ENCODE measurements at places on chromosomes 13 and 19. TPM values are rescaled to one million over a fixed set of nuclear protein-coding genes. Genes with fewer than 3 reads are reported as not detected.

GRCh38 chr19:44092108-44092507 is 2.1 kb upstream of the ZNF224 start:
- no peak overlapping the region for H3K27ac ChIP-seq
- H3K4me1 ChIP-seq: no peaks in the 10 kb centered on the region
- no peaks in the 10 kb centered on the region for H3K36me3 ChIP-seq
- no peak for DNase-seq
- H3K27me3 ChIP-seq: no peaks in the 10 kb centered on the region

DNA sequence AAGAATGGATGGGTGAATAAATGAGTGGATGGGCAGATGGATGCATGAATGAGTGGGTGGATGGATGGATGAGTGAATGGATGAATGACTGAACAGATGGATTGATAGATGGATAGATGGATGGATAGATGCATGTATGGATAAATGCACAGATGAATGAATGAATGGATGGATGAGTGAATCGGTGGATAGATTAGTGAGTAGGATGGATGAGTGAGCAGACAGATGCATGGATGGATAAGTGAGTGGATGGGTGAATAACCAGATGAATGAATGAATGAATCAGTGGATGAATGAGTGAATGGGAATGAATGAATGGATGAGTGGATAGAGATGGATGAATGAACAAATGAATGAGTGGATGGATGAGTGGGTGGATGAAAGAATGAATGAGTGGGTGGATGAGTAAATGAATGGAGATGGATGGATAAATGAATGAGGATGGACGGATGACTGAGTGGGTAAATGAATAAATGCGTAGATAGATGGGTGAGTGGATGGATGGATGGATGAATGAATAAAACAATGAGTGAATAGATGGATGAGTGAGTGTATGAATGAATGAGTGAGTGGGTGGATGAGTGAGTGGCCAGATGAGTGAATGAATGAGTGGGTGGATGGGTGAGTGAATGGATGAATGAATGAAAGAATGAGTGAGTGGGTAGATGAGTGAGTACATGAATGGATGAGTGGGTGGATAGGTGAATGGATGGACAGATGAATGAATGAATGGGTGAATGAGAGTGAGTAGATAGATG is 13.0 kb downstream of the GAS6 start:
- no peak overlapping the region for H3K4me3 ChIP-seq
- no peaks in the 10 kb centered on the region for H3K27me3 ChIP-seq
- DNase-seq: no peak
- H3K36me3 ChIP-seq: peaks cover 32% of the 10 kb centered on the region
- no peak overlapping the region for H3K27ac ChIP-seq

DNA sequence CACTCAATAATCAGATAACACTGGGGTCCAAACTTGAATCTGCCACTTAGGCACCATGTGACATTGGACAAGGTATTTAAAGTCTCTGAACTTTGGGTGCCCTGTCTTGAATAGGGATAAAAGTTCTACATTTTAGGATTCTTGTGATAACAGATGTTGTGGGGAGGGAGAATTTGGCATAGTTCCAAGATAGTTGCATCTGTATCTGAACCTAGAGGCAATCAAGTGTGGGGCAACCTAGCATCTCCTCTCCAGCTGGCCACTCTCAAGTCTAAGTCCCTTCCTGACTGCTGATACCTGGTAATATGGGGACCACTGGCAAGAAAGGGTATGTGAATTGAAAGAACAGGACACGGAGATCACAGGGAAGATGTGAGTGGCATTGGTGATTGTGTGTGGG is 256.1 kb downstream of the FOXO1 start:
- no peaks in the 10 kb centered on the region for H3K36me3 ChIP-seq
- peaks cover 28% of the 10 kb centered on the region for H3K4me1 ChIP-seq
- no peaks in the 10 kb centered on the region for H3K27me3 ChIP-seq
- H3K4me3 ChIP-seq: no peak overlapping the region
- H3K27ac ChIP-seq: no peak overlapping the region
- no peak for DNase-seq

DNA sequence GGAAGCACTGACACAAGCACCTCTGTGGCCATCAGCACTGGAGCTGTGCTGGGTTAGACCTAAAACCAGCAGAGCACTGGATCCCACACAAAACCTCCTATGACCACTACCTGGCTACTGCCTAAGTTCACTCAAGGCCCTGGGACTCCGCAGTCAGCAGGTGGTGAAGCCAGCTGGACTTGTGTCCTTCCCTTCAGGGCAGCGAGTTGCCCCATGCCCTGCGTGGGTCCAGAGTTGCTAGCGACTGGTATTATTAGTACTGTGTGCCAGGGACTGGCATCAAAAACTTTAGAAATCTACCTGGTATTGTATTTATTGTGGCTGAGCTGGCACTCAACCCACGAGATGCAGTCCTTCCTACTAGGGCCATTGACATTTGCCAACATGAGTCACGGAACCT is 6.0 kb downstream of the OR10H4 start:
- H3K4me3 ChIP-seq: no peak overlapping the region
- no peak overlapping the region for H3K27ac ChIP-seq
- no peaks in the 10 kb centered on the region for H3K4me1 ChIP-seq

DNA sequence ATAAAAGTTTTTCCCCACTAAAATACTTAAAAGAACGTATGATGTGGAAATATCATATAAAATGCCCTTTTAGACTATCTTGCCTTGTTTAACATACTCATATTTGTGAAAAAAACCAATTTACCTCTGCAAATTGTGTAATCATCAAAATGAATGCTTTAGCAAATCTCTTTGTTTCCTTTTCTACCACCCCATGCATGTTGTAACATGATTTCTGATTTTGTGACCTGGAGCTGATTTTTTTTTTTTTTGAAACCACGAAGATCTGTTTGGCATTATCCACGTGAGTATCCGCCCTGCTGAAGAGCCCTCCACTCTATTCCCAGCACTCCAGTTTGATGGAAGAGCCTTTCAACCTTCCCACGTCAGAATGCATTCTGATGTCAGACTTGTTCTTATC is 245.8 kb upstream of the NBEA start:
- peaks cover 7% of the 10 kb centered on the region for H3K4me1 ChIP-seq
- H3K4me3 ChIP-seq: no peak overlapping the region
- no peaks in the 10 kb centered on the region for H3K27me3 ChIP-seq
- no peak overlapping the region for H3K27ac ChIP-seq

- H3K4me3 ChIP-seq: no peak overlapping the region
- no peaks in the 10 kb centered on the region for H3K27me3 ChIP-seq
- H3K4me1 ChIP-seq: peaks cover 67% of the 10 kb centered on the region
- no peak for DNase-seq
Measured at GRCh38 chr13:44298314-44298713, 75.3 kb upstream of the SERP2 start.

- peaks cover 100% of the 10 kb centered on the region for H3K27me3 ChIP-seq
- H3K36me3 ChIP-seq: no peaks in the 10 kb centered on the region
- no peak overlapping the region for H3K4me3 ChIP-seq
- H3K4me1 ChIP-seq: peaks cover 22% of the 10 kb centered on the region
Measured at GRCh38 chr13:99960663-99961311, 10.8 kb downstream of the ZIC5 start.

DNA sequence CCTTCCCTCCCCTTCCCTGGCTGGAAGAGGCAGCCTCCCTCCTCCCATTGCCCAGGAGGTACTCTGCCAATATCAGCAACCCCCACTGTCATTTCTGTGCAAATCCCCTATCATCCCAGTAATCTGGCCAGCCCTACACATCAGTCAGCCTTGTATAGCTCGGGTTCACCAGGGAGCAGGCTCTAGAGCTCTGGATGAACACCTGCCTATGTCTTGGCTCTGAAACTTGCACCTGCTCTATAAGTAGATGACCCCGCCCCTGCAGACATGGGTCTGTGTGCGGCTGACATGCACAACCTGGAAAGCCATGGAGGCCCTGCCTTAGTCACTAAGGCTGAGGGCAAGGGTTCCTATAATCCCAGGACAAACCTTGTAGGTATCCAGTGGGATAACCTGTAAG is 1042.9 kb downstream of the UQCRFS1 start:
- H3K4me3 ChIP-seq: no peak overlapping the region
- no peaks in the 10 kb centered on the region for H3K4me1 ChIP-seq
- DNase-seq: no peak
- H3K27ac ChIP-seq: no peak overlapping the region

- H3K27me3 ChIP-seq: no peaks in the 10 kb centered on the region
- H3K4me3 ChIP-seq: no peak overlapping the region
- no peak overlapping the region for H3K27ac ChIP-seq
- no peaks in the 10 kb centered on the region for H3K36me3 ChIP-seq
Measured at GRCh38 chr13:91133941-91134802, 213.3 kb upstream of the MIR17HG start.

GRCh38 chr13:43448605-43449336 is 338.0 kb downstream of the ENOX1 start:
- no peaks in the 10 kb centered on the region for H3K27me3 ChIP-seq
- no peak overlapping the region for H3K4me3 ChIP-seq
- H3K36me3 ChIP-seq: no peaks in the 10 kb centered on the region
- no peak for DNase-seq

- H3K27ac ChIP-seq: no peak overlapping the region
- no peaks in the 10 kb centered on the region for H3K27me3 ChIP-seq
- no peak for DNase-seq
- no peaks in the 10 kb centered on the region for H3K4me1 ChIP-seq
Measured at GRCh38 chr13:51761643-51762350, 42.2 kb downstream of the DHRS12 start.

- no peak for DNase-seq
- peak overlapping the region; percentile 16 for H3K4me3 ChIP-seq
Measured at GRCh38 chr19:49492573-49493405, 3.4 kb upstream of the RPS11 start.

DNA sequence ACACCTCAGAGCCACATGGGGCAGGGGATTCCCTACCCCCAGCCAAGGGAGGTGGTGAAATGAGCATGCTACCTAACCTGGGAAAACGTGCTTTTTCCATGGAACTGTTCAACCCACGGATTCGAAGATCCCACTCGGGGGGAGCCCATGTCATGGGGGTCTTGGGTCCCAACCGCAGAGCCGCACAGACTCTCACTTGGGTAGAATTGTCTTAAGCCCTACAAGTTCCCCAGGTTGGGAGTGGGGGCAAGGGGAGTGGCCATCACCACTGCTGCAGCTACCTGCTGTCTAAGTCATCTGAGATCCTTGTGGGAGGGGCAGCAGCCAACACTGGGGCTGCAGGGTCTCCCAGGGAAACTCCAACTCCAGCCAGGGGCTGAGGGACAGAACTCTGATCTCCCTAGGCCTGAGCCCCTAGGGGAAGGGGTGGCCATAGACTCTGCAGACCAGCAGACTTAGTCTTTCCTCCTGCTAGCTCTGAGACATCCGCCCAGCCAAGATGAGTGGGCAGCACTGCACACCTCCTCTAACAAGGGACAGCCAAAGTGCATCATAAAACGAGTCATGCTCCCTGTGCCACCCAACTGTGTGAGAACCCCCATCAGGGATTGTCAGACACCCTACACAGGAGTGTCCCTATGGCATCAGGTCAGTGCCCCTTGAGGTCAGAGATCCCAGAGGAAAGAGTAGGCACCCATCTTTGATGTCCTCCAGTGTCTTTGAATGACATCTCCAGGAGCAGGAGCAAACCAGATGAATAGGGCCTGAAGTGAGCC is 610.4 kb upstream of the SLITRK6 start:
- DNase-seq: no peak
- no peak overlapping the region for H3K27ac ChIP-seq
- H3K27me3 ChIP-seq: no peaks in the 10 kb centered on the region
- H3K4me1 ChIP-seq: no peaks in the 10 kb centered on the region
- no peaks in the 10 kb centered on the region for H3K36me3 ChIP-seq

DNA sequence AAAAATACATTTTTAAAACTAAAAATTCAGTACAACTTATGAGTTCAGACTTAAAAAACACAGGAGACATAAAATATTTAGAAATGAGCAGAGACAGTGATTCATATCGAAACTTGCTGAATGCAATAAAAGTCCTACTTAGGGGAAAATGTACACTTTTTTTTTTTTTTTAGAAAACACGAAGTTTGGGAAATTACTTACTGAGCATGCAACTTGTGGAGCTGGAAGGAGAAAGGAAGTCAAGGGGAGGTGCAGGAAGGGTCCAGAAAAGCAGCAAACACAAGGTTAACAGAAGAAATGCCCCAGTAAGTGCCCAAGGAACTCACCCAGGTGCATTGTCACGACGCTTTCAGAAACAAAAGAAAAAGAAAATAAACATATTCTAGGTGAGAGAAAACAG is 18.6 kb upstream of the LAIR1 start:
- no peak overlapping the region for H3K27ac ChIP-seq
- DNase-seq: no peak
- H3K4me3 ChIP-seq: no peak overlapping the region
- no peaks in the 10 kb centered on the region for H3K36me3 ChIP-seq
- H3K27me3 ChIP-seq: peaks cover 2% of the 10 kb centered on the region

- DNase-seq: no peak
- no peaks in the 10 kb centered on the region for H3K27me3 ChIP-seq
- no peaks in the 10 kb centered on the region for H3K4me1 ChIP-seq
- H3K36me3 ChIP-seq: no peaks in the 10 kb centered on the region
- no peak overlapping the region for H3K27ac ChIP-seq
- H3K4me3 ChIP-seq: no peak overlapping the region
Measured at GRCh38 chr19:58021541-58022282, 12.1 kb upstream of the ZSCAN1 start.

DNA sequence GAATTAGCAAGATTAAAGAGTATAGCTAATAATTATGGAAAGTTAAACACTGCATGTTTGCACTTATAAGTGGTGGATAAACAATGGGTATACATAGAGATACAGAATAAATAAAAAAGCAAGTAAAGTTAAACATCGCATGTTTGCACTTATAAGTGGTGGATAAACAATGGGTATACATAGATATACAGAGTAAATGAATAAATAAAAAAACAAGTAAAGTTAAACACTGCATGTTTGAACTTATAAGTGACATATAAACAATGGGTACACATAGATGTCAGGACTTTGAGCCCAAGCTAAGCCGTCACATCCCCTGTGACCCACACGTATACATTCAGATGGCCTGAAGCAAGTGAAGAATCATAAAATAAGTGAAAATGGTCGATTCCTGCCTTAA is 1533.3 kb upstream of the SPRY2 start:
- H3K4me1 ChIP-seq: no peaks in the 10 kb centered on the region
- DNase-seq: no peak
- H3K27ac ChIP-seq: no peak overlapping the region
- H3K4me3 ChIP-seq: no peak overlapping the region
- no peaks in the 10 kb centered on the region for H3K27me3 ChIP-seq
- H3K36me3 ChIP-seq: no peaks in the 10 kb centered on the region

Gene TTYH1
- not detected for total RNA-seq

Gene ZNF426
- 12.3 TPM for total RNA-seq

Gene NLRP11
- not detected for total RNA-seq

Gene KIR3DL2
- not detected for total RNA-seq

Gene ZNF738
- total RNA-seq: 0.65 TPM

Gene MBD3L2
- not detected for total RNA-seq

Gene ZNF878
- not detected for total RNA-seq

Gene DMKN
- 0.44 TPM for total RNA-seq

Gene TMEM272
- total RNA-seq: not detected

Gene OR7D2
- total RNA-seq: not detected

Data from psoas muscle (tissue), 8 donors.